ENCODE measurements at places on chromosomes 5 and 9.

GRCh38 chr5:73640861-73641320 lies 14.9 kb downstream of the ARHGEF28 start:
- no peak for DNase-seq

GRCh38 chr5:176629853-176630680 lies at the start of the genes EIF4E1B and SNCB:
TSS of gene EIF4E1B (plus strand) at chr5:176630675. CDS start at chr5:176642788, 12,113 bp downstream.
TSS of gene SNCB (minus strand) at chr5:176630534. CDS start at chr5:176629654, 880 bp downstream.
- peak; percentile 47 for DNase-seq

DNA sequence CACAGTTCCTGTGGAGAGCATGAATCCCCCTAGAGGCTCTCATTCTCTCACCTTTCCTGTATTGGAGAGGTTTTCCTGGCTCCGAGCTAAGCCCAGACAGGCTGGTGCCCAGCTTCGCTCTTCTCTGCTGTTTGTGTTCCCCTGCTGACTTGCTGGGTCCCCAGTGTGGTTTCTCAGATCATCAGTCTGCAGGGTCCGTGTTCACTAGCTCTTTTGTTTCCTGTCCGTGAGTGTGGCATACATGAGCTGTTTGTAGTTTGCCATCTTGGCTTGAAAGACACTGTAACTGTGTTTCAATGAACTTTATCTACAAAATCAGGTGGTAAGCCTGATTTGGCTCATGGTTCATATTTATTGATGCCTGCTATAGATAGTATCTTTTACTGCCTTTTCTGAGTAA lies 23.8 kb downstream of the LOX start:
- DNase-seq: no peak

- DNase-seq: no peak
Observed at GRCh38 chr5:149633476-149634350, 52.4 kb downstream of the ARHGEF37 start.

GRCh38 chr9:77599492-77599891 lies 48.6 kb downstream of the GNA14 start:
- DNase-seq: no peak

DNA sequence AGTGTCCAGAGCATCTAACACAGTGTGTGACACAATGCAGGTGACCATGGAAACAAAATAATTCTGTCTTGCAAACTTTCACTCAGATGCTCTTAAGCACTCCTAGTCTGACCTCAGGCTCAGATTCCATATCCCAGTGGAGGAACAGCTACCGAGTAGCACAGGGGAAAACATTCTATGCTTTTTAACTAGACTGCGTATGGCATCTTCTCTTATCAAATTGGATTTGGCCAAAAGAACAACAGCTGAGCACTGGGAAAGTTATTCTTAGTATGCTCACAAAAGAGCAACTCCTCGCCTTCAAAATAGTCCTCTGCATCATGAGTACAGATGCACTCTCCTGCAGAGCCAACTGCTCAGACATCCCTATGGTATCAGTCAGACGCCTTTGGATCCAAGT lies 528.2 kb upstream of the DAP start:
- no peak for DNase-seq

DNA sequence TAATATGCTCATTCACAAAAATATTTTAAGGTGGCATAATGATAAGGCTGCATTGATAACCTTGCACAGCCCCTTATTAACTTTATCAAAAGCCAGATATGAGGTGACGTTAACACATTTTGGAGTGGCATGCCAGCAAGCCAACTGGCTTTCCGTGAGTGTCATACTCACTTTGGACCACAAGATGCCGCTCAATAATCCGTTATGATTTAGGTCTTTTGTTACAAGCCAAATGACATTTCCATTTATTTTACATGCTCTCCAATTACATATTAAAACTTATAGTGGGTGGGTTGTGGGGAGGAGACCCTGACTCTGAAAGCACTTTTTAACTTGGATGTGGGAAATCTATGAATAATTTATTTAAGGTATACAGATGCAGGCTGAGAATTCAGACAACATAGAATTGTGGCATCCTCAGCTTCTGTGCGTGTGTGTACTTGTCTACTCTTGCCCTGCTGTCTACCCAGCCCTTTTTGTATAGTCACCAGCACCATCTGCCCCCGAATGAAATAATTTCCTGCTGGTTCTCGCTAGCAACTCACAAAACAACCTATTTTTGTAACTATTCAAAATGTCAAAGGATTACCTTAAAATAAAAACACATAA lies 305.1 kb downstream of the PSAT1 start:
- DNase-seq: no peak
